ENCODE measurements at places on chromosomes 5 and 9.

GRCh38 chr5:9596824-9597223, 33.3 kb downstream of the TAS2R1 start:
- no peak for DNase-seq

GRCh38 chr5:171615705-171616640, 169.6 kb upstream of the SMIM23 start:
- no peak for DNase-seq

DNA sequence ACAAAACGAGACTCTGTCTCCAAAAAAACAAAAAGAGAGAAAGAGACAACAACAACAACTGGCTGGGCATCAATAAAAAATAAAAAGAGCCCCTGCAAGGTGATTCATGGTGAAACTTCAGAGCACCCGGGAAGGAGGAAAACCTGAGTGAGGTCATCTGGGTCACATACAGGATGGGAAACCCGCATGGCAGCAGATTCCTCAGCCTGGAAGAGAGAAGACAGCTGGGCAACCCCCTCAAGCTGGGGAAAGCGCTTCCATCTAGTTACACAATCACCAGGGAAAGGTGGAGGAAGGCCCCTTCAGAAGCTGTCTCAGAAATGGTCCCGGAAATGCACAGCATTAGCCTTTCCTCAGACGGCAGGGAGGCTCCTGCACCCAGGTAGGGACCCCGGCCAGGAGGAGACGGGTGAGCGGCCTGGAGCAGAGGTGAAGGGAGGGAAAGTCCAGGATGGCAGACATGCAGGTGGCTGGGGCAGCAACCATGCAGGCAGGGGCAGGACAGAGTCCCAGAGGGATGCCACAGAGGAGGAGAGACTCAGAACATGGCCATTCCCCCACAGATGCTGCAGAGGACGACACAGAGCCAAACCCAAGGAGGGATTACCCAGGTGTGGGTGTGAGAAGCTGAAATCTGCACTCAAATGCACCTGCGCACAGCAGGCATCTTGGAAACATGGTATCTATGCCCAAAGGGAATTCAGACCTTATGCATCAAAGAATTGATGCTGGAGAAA, 29.4 kb downstream of the CAMSAP1 start:
- DNase-seq, result no peak

GRCh38 chr5:2877522-2877921, 126.0 kb upstream of the IRX2 start:
- DNase-seq, result no peak

- DNase-seq, result no peak
Observed at GRCh38 chr9:3879315-3879714, 353.5 kb upstream of the RFX3 start.

DNA sequence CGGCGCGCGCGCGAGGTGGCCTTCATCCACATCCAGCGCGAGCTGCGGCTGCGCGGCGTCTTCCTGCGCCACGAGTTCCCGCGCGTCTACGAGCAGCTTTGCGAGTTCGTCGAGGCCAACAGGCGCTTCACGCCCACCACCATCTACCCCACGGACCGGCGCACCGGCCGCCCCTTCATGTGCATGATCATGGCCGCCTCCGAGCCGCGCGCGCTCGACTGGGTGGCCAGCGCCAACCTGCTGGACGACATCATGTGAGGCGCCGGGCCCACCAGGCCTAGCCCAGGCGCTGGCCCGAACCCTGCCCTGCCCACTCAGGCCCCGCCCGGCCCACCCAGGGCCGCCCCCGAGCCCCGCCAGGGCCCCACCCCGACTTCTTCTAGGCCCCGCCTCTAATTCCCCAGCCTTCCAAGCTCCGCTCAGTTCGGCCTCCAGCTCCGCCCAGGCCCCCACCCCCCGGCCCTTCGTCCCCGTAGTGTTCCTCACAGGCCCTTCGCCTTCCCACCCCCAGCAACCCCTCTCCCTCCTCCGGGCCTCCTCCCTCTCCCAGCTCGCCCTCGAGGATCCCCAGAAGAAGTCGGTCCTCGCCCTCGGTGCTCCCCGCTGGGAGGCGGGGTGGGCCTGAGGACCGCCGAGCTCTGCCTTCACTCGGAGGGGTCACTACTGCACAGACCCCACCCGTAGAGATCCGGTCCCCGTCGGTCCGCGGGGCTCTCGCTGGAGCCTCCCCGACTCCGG, 2.0 kb upstream of the PHPT1 start:
- no peak for DNase-seq

Measured in stimulated activated CD8-positive, alpha-beta memory T cell treated with anti-CD3 and anti-CD28 coated beads, Interleukin-7, amount 100 ng/mL, for 4 hours (primary cell).